ENCODE measurements at places on chromosomes 7 and 10.

DNA sequence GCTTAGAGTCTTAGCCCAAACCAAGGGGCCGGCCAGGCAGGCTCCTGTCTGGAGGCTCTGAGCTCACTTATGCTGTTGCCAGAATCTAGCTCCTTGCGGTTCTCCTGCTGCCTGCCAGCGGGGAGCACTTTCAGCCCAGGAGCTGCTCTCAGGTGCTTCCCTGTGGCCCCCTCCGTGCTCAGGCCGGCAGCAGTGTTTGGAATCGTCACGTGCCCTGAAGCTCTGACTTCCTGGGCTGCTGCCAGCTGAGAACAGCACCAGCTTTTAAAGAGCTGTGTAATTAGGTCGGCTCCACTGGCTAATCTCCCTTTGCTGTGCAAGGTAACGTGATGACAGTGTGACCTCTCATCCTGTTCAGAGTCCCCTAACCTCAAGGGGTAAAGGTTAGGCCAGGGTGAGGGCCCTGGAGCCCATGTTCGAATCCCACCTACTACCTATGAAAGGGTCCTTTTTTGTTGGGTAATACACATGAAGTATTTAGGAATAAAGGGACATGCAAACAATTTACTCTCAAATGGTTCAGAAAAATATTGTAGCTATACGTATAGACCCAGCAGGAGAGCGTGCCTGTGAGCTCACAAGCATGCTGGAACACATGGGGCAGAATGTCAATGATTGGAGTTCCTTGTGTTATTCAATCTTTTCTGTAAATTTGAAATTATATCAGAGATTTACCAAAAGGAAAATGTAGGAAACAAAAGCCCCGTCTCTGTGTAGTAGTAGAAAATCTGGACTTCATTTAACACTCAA is 16.6 kb downstream of the ZNF862 start:
- DNase-seq: peak; percentile 46

GRCh38 chr7:88217675-88218428 is 2.0 kb downstream of the SRI start:
- DNase-seq: peak; percentile 35

DNA sequence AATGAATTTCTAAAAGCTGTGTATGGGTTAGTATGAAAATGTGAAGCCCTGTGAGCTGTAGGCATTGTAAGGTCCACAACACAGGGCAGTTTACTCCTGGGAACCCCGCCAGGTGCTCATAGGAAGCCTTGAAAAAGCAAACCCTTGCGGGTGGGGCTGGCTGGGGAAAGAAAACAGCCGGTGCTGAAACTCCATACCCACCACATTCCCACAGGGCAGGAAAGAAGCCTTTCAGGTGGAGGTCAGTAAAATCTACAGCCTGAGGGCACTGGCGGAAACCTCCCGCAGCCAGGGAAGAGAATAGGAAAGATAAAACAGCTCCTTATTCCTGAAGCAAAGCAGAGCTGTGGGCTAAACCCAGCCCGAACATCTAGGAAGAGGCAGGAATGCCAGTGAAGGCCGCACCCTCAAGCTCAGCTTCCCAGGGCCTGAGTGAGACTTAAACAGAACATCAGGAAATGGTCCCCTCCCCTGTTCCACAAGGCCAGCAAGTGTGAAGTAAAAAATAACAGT is 34.7 kb downstream of the PODXL start:
- DNase-seq: peak; percentile 85

DNA sequence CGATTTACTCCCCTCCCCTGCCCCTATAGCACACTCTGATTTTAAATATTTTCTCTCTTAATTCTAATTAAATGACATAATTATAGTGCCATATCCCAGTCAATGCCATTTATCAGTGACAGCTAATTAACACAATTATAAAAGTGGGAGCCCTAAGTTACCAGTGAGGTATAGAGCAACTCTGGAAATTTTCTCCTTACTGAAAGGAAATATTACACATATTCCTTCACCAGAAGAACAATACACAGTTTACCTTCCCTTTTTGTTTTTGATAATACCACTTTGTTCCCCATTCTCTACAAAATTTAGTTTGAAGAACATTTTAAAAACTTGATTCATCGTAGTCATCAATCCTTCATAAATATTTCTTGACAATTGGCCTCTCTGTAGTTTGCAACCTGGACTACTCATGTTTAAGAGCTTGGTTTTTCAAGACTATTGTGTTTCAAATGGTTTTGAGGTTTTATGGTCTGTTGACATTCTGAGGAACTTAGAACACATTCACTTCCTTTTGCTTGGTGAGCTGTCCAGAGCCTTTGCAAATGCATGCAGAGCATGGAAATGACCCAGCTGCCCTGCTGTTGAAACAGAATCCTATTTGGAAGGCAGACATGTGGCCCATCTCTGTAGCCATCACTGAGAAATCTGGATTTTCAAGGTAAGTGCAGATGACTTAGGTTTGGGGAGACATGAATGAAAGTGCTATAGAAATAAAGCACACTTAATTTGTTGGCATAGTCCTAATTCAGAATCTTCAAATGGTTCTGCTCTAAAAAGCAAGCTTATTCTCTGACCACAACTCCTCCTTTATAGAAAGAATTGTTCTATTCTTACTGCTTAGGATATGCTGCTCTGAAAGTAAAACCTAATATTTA is at the start of gene GPR141:
TSS of gene GPR141 (plus strand) at position 521 of the 875 bp plus-strand sequence. CDS start 56,628 bp downstream, outside the sequence.
- no peak for DNase-seq

- DNase-seq: no peak
Measured at GRCh38 chr10:26169466-26169865, 47.1 kb upstream of the GAD2 start.

- peak; percentile 86 for DNase-seq
Measured at GRCh38 chr7:54839575-54840213, 80.7 kb upstream of the SEC61G start.

DNA sequence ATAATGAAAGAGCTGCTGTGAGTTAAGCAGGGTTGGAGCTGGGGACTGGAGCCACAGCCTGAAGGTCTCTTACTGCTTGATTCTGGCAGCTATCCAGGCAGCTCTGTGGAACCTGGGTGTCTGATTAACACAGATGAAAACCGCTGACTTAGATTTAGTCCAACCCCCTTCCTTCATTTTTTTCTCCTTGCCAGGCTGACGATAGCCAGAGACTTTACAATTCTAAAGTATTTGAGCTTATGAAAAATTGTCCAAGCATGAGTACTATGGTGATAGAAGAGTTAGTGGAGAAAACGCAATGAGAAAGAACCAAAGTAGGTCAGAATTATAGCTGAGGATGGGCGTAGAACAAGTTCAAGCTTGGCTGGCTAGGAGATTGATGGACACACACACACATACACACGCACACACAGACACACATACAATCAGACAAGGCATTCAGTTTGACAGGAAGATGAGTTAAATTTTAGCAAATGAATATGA is 13.5 kb upstream of the GPR85 start:
- no peak for DNase-seq

DNA sequence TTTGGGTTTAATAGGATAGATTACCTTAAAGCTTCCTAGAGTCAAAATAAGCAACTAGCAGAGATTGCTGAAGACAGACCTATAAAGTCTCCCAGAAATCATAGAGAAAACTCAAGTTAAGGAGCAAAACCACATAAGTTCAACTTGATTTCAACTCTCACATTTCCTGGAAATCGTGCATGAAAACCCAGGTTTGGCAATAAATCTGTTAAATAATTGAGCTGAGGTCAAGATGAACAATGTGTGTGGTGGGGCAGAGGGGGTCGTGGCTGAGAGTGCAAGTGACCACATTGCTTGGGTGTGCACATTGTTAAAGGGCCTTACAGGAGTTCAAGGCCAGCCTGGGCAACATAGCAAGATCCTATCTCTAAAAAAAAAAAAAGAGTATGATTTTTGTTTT is 636.5 kb downstream of the GALNT17 start:
- DNase-seq: no peak

- no peak for DNase-seq
Measured at GRCh38 chr7:69817841-69818635, 219.8 kb downstream of the AUTS2 start.

DNA sequence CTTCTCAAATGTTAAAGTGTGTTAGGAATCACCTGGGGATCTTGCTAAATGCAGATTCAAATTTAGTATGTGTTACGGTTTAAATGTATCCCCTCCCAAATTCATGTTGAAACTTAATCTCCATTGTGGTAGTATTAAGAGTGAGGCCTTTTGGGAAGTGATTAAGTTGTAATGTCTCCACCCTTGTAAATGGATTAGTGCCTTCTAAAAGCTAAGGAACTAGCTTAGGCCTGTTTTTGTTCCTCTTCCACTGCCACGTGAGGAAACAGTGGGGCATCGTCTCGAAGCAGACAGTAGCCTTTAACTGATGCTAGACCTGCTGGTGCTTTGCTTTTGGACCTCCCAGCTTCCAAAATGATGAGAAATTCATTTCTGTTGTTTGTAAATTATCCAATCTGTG is 52.3 kb upstream of the SEMA3D start:
- DNase-seq: no peak

DNA sequence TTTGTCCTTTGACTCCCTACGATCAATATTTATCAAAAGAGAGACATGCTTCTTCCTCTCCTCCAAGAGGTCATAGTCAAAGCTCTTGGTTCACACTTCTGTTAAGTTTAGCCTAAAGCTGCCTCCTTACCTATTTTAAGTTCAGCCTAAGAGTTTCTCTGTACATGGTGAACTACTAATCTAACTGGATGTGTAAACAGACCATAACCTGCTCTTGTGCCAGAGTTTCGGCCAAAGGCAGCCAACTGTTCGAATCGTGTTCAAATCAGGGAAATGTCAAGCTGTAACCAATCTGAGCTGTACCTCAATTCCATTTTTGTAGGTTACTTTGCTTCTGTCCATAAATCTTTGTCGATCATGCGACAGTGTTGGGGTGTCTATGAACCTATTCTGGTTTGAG is 414.8 kb downstream of the PHTF2 start:
- no peak for DNase-seq

DNA sequence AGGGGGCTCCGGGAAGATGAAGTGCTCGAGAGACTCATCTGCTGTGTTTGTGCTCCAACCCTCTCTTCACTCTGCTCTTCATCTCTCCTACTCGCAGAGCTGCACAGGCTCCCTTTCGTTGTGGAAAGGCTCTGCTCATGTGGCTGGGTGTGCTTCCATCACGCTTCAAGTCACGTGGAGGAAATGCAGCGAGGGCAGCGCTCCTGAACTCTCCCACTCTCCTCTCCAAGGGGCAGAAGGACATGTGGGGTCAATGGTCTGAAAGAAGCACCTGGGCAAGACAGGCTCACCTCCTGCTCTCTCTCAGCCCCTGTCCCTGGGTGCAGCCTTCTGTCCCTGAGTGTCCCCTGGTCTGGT is 72.6 kb downstream of the USP6NL start:
- no peak for DNase-seq

DNA sequence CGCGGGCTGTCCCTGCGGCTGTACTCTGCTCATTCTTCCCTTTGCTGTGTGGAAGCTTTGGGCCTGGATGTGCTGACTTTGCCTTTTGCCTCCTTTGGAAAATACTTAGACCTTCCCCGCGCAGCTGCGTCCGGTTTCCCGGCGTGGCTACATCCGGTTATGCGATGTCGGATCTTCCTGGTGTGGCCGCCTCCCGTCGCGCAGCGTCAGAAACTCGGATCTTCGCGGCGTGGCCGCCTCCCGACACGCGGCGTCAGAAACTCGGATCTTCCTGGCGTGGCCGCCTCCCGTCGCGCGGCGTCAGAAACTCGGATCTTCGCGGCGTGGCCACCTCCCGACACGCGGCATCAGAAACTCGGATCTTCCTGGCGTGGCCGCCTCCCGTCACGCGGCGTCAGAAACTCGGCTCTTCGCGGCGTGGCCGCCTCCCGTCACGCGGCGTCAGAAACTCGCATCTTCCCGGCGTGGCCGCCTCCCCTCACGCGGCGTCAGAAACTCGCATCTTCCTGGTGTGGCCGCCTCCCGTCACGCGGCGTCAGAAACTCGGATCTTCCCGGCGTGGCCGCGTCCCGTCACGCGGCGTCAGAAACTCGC is 50.2 kb upstream of the SUN1 start:
- no peak for DNase-seq

DNA sequence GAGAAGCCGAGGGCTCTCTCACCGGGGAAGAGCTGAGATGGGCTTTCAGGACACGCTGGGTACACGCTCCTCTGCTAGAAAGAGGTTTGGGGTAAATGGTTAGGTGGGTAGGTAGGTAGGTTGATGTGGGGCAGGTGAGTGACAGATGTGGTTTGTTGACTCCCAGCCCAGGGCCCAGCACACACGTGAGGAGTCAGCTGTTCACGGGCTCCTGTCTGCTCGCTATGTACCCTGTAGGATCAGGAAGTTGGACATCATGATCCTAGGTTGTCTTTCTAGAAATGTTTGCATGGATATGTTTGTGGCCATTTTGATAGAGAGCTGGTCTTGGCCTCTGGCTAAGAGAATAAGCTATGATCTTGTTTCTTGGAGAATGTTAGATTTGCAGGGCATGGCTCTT is 109.0 kb downstream of the TACC2 start:
- DNase-seq: no peak

- peak; percentile 6 for DNase-seq
Measured at GRCh38 chr7:50920031-50920635, 137.4 kb upstream of the GRB10 start.

GRCh38 chr7:141624763-141625162 is 73.6 kb downstream of the AGK start:
- no peak for DNase-seq

- no peak for DNase-seq
Measured at GRCh38 chr7:44195889-44196288, 4.9 kb upstream of the YKT6 start.

DNA sequence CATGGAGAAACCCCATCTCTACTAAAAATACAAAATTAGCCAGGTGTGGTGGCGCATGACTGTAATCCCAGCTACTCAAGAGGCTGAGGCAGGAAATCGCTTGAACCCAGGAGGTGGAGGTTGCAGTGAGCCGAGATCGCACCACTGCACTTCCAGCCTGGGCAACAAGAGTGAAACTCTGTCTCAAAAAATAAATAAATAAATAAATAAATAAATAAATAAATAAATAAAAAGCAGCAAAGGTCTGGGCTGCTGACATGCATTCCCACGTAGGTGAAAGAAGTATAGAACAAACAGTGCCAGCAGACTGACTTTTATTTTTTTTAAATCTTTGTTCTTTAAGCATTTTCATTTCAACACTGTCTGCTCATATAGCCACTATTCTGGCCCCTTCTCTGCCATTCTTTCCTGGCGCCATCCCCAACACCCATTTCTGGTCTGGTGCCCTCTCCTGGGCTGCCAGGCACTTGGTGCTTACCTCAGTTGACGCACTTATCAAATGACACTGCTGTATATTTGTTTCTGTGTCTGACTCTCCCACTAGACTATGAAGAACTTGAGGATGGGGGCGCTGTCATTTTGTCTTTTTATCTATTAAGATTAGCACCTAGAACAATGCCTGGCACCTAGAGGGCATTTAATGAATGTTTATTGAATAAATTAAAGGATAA is 15.6 kb downstream of the FAM107B start:
- DNase-seq: peak; percentile 67

- DNase-seq: no peak
Measured at GRCh38 chr10:62450912-62451610, 76.9 kb downstream of the ZNF365 start.

GRCh38 chr10:115948465-115948864 is 324.5 kb downstream of the GFRA1 start:
- peak; percentile 16 for DNase-seq

GRCh38 chr7:45400680-45401079 is 173.5 kb upstream of the ADCY1 start:
- no peak for DNase-seq

Data from HT-29 (cell line).